Dermis blood vessel endothelial cell (primary cell): ENCODE measurements at places on chromosomes 1 and 21.
A peak's percentile ranks its signal among the peaks of the same experiment; 100 is the strongest.

- no peak for DNase-seq
Measured at GRCh38 chr21:39105836-39106235, 77.4 kb downstream of the PSMG1 start.

DNA sequence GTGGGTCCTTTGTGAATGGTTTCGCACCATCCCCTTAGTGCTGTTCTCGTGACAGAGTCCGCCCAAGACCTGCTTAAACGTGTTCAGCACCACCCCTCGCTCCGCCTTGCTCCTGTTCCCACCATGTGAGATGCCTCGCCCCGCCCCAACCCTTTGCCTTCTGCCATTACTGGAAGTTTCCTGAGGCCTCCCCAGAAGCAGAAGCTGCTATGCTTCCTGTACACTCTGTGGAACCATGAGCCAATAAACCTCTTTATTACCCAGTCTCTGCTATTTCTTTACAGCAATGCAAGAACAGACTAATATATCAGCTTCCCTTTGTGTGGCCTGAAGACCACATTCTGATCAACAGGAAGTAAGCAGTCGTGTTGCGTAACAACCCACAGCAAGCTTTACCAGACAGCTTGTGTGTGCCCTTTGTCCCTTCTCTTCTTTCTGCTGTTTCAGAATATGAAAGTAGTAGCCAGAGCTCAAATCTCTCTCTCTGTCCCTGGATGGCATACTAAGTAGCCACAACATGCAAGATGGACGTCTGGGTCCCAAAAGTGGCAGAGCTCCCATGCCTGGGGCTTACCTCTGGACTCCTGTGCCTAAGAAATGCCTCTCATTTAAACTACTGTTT lies 14.1 kb downstream of the HENMT1 start:
- DNase-seq: peak; percentile 18

DNA sequence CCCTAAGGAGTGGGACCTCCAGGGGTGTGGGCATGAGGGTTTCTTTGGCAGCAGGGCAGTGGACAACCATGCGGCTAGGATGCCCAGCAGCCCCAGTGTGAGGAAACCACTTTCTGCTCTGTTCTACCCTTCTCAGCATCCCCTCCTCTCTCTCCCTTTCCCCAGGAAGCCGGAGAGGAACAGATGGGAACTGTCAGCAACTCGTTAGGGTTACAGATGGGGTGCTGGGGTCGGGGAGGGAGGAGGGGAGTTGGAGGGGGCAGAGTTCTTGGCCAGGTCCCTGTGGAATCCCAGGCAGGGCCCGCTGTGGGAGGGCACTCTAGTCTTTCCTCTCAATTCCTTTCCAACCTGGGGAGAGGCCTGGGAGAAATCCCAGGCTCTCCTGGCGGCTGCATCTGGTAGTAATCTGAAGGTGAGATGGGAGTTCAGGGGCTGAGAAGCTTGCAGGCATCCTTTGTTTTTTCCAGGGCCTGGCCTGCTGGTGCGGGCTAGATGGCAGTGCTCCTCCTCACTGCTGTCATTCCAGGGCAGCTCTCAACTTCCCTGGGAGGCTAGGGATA lies 93.9 kb upstream of the CSF3R start:
- DNase-seq: no peak

- peak; percentile 23 for DNase-seq
Measured at GRCh38 chr1:6614019-6614928, 743 bp downstream of the PHF13 start.
